ENCODE measurements at places on chromosomes 2 and 18.

DNA sequence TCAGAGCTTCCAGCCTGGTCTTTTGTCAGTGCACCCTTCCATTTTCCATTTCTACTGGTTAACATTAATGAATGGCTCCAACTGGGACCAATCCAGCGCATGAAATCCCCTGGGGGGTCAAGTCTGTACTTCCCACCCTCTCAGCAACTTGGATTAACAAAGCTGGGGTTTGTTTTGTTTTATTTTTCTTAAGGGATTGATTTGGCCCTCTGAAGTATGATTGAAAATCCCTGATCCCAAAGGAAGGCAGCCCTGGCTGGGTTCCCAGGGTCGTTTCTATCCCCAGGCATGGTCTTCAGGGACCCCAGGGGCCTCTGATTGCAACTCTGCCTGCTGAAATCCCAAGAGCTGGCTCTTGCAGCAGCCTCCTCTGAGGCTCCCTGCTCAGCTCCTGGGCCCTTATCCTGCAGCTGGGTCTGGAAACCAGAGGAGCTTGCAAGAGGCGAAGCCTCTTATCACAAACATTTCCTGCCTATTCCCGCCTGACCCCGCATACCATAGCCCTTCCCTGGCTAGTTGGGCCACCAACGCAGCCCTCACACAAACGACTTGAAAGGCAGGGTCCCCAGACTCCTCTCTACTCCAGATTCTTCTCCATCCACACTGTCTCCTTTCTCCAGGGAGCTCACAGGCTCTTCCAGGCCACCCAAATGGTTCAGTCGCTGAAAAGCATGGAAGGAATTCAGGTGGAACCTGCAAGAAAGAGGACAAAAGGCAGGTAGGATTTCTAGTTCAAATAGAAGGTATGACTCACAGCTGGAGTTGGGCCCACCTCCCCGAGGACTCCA lies 109.7 kb upstream of the PKDCC start:
- DNase-seq = no peak

GRCh38 chr2:236309669-236310029 lies 45.4 kb upstream of the ASB18 start:
- peak; percentile 30 for DNase-seq

- peak; percentile 25 for DNase-seq
Measured at GRCh38 chr2:189109921-189110397, 69.6 kb downstream of the COL5A2 start.

- DNase-seq = no peak
Measured at GRCh38 chr2:113112441-113112840, 15.0 kb upstream of the IL1RN start.

DNA sequence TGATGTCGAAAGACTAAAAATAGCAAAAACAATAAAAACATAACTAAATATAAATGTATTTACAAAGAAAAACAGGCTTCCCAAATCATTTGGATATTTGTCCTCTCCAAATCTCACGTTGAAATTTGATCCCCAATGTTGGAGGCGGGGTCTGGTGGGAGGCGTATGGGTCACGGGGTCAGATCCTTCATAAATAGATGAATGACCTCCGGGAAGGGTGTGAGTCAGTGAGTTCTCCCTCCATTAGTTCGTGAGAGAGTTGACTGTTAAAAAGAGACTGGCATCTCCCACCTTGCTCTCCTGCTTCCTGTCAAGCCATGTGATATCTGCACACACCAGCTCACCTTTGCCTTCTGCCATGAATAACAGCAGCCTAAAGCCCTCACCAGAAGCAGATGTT lies 703.0 kb downstream of the TMEM182 start:
- DNase-seq = no peak

- no peak for DNase-seq
Measured at GRCh38 chr2:185279999-185280398, 458.6 kb upstream of the FSIP2 start.

GRCh38 chr2:65576278-65576677 lies 143.9 kb upstream of the SPRED2 start:
- DNase-seq = no peak

- DNase-seq = no peak
Measured at GRCh38 chr2:61647044-61647443, 108.9 kb upstream of the XPO1 start.

- DNase-seq = no peak
Measured at GRCh38 chr2:129757915-129758783, 221.3 kb upstream of the RAB6C start.

DNA sequence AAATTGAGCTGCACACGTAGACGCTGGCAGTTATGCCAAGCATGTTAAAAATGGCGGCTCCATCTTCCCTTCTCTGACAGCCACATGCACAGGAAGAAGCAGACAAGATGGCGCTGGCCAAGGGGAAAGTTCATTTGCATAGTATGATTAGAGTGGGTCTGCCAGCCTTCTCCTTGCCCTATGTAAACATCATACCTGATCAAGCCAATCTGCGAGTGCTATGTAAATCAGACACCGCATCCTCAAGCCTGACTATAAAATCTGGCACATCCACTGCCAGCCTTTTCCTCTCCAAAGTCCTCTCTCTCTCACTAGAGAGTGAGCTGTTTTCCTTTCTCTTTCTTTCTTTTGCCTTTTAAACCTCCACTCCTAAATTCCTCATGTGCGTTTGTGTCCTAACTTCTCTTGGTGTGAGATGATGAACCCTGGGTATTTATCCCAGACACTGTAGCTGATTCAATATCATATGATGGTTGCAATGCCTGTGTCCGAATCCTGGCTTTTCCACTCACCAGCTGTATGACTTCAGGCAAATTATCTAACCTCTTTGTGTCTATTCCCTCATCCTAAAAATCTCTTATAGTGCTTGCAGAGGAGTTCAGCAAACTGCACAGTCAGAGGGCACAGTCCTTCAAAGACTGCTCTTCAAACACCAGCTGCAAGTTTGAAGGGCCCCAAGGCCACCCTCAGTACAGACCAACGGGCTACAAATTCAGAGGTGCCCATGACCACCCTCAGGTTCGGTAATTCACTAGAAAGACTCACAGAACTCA lies 39.3 kb upstream of the ITSN2 start:
- DNase-seq = no peak

DNA sequence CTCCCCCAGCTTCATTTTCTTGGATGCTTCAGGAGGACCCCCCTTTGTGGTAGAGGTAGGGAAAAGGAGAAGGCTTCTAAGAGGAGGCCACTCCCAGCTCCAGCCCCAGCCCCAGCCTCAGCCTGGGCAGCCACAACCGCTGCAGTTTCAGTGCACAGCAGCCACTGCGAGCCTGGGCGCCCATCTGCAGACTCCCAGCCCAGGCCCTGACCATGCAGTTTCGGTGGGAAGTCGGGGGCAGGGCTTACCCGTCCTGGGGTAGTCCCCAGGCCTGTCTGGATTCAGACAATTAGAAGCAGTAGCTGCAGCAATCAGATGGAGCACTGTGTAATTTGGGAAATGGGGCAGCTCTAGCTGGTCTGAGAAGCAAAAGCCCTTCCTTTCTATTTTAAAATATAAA lies 28.6 kb downstream of the ITM2C start:
- DNase-seq = no peak

DNA sequence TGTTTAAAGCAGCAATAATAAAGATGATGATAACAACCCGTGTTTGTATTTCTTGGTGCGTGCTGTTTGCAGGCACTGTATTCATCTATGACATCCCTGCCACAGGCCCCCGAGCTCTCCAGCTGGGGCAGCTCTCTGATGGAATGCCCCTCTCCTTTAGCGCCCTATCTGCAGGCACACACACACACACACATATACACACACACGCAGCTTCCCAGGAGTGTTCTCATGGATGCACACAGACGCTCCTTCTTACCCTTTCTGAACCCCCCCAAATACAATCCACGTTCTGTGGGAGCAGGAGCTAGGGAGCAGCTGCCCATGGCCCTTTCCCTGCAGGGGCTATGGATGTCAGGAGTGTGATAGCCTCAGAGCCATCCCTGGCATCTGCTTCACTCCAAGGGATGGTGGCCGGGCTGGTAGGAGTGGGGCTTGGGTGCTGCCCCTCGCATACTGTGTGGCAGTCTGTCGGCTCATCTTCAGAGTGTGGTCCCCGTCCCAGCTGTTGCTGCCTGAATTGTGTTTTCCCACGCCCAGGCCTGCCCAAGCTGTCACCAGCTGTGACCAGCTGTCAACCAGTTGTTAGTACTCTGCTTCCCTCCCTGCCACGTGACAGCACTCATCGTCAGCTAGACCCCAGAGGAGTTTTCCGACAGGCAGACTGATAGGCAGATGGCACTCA lies 50.8 kb upstream of the MYCN start:
- no peak for DNase-seq

GRCh38 chr18:49371786-49372185 lies 88.7 kb downstream of the DYM start:
- no peak for DNase-seq

- DNase-seq = peak; percentile 21
Measured at GRCh38 chr2:88190808-88191721, 20.9 kb downstream of the THNSL2 start.

DNA sequence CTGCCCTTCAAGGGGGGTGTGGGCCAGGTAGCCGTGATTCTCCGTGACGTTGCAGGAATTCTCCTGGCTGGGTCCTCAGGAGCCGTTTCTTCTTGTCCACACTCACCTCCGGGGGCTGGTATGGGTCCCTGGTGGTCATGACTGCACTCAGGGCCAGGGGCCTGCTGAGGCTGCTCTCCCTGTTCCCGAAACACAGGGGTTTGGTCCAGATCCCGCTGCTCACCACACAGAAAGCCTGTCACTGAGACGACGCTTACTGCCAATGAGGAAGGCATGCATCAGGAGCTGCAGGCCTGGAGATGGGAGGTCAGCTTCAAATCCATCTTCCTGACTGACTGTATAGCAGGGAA lies 160.7 kb downstream of the RTP5 start:
- DNase-seq = no peak

- DNase-seq = no peak
Measured at GRCh38 chr2:172938713-172939375, 136.8 kb upstream of the MAP3K20 start.
